A673 (cell line): ENCODE measurements at places on chromosomes 11 and 22.

DNA sequence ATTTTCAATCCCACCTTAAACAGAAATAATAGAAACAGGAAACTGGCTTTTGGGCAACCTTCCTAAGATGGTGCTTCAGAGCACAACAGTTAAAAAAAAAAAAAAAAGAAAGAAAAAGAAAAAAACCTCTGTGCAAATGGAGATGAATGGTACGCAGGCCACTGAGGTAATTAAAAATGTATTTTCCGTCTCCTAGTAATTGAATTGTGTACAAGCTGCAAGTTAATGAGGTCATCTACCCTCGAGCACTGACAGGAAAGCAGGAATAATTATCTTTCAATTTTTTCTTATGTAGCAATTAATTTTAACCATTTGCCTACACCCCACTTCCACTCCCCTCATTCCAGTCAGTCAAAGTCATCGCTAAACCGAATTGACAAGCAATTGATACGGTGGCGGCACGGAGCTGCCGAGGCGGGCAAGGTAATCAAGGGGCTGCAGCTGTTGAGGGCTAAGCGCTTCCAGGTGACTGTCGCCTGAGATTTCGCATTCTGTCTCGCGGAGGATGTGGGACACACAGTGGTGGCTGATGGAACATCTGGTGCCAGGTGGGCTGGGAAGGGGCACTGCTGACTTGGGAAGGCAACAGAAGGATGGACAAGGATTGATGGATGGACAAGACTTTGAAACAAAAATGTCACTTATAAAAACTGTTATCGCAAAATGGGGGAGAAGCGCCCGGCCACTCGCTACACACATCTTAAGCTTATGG lies 109.4 kb downstream of the RCN1 start:
- no peak for DNase-seq

- DNase-seq = no peak
Observed at GRCh38 chr11:26860091-26860780, 133.7 kb upstream of the FIBIN start.

- DNase-seq = no peak
Observed at GRCh38 chr22:28896611-28897010, 13.2 kb downstream of the ZNRF3 start.

- DNase-seq = no peak
Observed at GRCh38 chr11:35076201-35077100, 62.5 kb upstream of the CD44 start.

DNA sequence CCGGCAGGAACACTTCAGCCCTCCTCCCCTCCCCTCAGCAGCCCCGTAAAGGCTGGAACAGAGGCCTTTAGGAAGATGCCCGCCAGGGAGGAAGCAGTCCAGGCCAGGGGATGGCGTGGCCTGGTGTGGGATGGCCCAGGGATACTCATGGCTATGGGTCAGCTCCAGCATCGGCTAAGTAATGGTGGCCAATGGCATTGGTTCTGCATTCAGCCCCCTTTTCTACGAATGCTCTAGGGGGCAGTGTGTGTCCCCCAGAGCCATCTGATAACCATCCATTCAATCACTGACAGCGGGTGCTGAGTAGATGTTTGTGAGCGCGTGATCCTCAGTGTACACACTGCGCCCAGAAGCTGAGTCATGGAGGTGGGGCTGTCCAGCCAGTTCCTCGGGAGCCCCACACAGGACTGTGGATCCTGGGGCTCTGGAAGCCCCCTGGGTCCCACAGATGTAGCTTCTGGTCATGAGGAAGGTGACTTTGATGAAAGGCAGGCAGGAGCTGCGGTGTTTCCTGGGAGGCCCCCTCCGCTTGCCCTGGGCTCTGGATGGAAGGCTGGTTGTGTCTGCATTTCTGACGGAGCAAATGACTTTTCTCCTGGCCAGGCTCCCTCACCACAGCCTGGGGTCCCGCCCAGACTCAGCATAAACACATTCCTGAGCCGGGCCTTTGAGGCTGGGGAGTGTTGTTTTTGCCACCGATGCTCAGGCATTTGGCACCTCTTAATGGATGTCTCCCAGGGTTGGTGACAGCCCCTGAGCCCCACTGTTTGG lies 46.5 kb downstream of the FBLN1 start:
- peak; percentile 27 for DNase-seq

DNA sequence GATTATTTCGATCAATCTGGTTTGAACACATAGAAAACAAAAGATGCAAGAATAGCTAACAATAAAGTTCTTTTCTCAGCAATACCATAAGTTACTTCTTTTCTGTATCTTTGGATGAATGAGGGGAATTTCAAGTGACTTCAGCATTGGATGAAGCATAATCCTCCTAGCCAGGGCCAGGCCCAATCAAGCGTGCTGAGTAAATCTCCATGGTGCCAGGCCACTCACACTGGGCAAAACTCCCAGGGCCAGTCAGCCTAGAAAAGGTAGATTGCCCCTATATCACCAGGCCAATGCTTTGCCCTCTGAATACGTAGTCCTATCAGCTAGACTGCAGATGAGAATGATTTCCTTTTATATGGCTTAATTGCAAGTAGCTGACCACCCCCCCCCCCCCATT lies 6.0 kb downstream of the CNTF start:
- DNase-seq = no peak

DNA sequence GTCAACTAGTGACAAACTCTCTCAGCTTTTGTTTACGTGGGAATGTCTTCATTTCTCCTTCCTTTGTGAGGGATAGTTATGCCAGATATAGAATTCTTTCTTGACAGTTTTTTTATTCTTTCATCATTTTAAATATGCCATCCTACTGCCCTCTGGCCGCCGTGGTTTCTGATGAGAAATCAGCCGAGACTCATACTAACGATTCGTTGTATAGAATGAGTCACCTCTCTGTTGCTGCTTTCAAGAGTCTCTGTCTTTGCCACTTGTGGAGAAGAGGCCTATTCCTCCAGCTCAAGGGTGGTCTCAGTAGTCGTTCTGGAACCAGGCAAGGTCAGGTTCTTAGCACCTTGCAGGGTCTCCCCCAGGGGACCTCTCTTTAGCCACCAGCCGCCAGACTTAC lies 8.0 kb downstream of the MYO7A start:
- no peak for DNase-seq

DNA sequence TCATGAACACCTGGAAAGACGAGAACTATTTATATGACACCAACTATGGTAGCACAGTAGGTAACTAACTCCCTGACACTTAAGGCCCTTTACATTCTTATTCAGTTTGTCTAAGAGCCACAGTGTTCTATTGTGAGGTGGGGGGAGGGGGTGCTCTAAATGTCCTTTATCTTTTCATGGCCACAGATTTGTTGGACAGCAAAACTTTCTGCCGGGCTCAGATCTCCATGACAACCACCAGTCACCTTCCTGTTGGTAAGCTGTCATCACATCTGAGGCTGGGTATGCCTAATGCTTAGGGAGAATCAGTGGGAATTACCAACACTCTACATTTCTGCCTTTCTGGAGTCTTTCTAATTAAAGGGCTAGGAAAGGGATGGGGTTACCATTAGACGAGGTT lies 30.7 kb downstream of the EHF start:
- DNase-seq = no peak

- DNase-seq = peak; percentile 21
Observed at GRCh38 chr11:20388096-20389055, 860 bp downstream of the PRMT3 start.

DNA sequence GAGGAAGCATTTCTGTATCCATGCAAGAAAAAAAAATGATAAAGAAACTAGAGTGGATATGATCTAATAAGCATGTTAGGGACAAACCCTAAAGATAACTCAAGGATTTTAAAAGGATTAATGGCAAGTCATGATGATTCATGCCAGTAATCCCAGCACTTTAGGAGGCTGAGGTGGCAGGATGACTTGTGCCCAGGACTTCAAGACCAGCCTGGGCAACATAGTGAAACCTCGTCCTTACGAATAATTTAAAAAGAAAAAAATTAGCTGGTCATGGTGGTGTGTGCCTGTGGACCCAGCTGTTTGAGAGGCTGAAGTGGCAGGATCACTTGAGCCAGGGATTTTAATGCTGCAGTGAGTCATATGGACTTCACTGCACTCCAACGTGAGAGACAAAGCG lies 145.5 kb upstream of the BLID start:
- DNase-seq = peak; percentile 49

DNA sequence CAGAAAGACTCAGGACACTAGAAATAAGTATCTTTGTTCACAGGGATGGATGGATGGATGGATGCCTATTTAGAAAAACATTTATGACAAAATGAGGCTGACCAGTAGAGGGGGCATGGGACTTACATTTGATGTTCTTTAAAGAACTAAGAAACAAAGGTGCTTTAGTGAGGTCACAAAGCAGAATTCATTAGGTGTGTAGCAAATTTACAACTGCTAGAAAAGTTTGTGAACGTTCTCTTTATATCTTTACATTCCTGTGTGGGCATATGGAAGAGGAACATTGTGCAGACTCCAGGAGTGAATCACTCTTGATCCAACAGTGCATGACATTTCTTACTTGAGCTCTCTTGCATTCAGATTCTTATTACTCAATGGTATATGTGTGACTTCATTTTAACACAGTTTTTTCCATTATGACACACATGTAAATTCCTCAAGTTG lies 15.8 kb upstream of the SIK2 start:
- DNase-seq = peak; percentile 74

GRCh38 chr11:64638018-64638665 lies 47.1 kb downstream of the SLC22A12 start:
- DNase-seq = peak; percentile 75

- no peak for DNase-seq
Observed at GRCh38 chr22:22717664-22718063, 73.2 kb downstream of the GGTLC2 start.

- no peak for DNase-seq
Observed at GRCh38 chr11:78532991-78533390, 41.7 kb downstream of the NARS2 start.

GRCh38 chr11:12838463-12839123 lies 164.4 kb downstream of the TEAD1 start:
- no peak for DNase-seq

GRCh38 chr22:36439481-36440271 lies 41.8 kb downstream of the TXN2 start:
- DNase-seq = peak; percentile 44

DNA sequence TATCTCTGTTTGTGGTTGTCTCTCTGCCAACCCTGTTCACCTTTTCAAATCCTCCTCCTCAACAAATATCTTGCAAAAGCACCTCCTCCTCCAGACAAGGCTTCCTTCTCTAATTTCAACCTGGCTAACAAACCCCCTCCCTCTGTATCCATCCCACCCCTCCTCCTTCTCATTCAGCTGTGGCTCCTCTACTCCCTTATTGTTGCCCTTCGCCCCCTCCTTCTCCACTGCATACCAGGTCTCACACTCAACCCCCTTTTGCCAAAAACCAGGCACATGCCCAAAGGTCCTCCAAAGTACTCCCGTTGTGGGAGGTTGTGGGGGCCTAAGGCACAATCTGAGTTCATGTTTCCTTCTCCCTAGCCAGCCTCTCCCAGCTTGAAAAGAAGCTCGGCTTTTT lies 110.6 kb downstream of the JRKL start:
- DNase-seq = no peak

GRCh38 chr11:35614939-35615569 lies 3.2 kb upstream of the FJX1 start:
- no peak for DNase-seq

DNA sequence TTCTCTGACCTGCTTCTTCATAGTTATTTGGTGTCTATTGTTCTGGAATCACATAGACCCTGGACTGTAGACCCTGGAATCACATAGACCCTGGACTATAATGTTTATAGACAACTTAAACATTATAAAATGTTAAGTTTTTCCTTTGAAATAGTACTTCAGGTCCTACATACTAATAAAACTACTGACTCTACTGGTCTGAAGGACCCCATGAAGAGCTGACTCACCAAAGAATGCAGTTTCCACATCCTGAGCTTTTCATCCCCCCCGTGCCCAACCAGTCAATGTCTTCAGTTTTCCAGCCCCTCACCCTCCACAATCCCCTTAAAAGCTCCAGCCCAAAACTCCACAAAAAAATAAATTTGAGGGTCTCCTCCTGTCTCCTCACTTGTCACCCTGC lies 6.6 kb upstream of the PLEKHA7 start:
- DNase-seq = no peak

DNA sequence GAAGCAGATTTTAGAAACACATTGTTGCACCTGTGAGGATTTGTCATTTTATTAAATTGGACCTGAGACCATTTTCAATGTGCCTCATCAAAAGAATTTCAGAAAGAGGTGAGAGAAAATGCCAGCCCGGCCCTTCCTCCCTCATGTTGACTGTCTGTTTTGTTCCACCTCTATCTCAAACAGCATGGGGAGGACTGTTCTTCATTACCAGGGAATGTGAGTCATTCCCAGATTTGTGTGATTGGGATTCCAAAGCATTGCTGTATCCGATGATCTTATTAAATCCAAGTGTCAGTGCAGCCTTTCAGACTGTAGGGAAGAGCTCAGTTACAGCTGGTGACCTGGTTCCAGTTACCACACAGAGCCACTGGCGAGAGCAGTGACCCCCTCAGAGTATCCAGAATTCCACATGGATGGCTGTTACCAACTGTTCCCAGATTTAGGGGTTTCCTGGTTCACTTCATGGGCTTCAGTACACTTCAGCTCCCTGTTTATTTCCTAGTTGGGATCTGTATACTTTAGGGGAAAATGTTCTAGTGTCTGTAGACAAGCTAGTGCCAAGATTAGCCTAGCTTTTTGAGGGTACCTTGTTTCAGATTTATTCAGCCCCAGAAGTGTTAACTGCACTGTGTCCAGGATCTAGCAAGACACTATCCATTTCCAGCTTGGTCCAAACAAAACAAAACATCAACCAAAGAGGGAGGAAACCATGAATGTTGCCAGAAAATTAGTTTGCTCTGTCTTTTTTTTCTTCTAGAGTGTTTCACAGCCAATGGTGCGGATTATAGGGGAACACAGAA lies 20.9 kb downstream of the KREMEN1 start:
- DNase-seq = no peak

- no peak for DNase-seq
Observed at GRCh38 chr11:72745511-72745910, 6.7 kb downstream of the ARAP1 start.

GRCh38 chr11:61746442-61747191 lies 5.8 kb upstream of the MYRF start:
- no peak for DNase-seq

- peak; percentile 81 for DNase-seq
Observed at GRCh38 chr11:112795142-112795815, 165.9 kb upstream of the NCAM1 start.

- DNase-seq = no peak
Observed at GRCh38 chr11:3939651-3940190, 84.3 kb downstream of the STIM1 start.
